SW 1271 (cell line): ENCODE measurements at places on chromosomes 6 and 20.
A peak's percentile ranks its signal among the peaks of the same experiment; 100 is the strongest.

DNA sequence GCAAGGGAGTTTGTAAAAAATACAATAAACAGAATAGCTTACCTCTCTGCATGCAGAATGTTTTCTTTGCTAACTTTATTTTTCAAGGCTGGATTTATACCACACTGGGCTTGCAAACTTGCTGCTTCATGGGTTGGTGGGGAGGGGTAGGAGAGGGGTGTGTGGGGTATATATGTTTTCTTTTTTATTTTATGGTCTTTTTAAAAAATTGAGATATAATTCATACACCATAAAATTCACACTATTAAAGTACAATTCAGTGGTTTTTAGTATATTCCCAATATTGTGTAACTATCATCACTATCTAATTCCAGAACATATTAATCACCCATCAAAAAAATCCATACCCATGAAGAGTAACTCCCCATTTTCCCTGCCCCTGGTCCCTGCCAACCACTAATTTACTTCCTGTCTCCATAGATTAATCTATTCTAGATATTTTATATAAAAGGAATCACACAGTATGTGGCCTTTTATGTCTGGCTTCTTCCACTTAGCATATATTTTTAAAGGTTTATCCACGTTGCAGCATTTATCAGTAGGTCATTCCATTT, 14.3 kb upstream of the TRPC4AP start:
- no peak for DNase-seq

DNA sequence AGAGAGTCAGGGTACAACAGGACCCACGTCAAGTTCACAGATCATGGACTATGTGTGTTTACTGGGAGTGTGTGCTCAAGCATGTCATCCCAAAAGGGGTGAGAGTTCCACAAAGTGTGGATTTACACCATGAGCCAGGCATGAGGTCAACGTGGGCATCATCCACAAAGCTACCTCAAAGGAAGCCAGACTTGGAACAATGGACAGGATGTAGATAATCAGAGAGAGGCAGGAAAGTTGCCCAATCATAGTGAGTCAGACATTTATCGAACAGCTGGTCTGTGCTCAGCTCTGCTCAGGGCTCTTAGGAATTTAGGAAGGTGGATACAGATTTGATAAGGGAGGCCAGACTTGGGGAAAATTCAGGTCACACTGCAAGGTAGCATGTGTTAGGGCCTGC, 317.2 kb upstream of the CDYL start:
- DNase-seq = peak; percentile 22

- no peak for DNase-seq
Measured at GRCh38 chr20:23157734-23158133, 71.6 kb upstream of the CD93 start.

GRCh38 chr20:54172856-54173652, 732 bp downstream of the CYP24A1 start:
- DNase-seq = no peak

DNA sequence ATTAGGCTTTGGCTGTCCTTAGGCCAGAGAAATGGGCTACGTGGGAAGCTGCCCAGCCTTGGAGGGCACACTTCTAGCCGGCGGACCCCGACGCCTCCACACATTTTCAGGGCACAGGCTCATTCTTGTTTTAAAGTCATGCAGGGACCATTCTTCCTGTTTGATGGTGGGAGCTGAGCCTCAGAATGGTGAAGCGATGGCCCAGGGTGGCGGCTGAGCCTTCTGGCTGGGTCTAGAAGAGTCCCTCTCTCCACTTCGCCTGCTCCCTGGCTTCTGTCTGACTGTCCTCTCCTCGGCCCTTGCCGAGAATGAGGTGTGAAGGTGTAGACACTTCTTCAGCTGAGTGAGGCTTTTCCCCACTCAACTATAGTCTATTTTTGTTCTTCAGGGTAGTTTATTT, 114.4 kb downstream of the SULF2 start:
- no peak for DNase-seq

- no peak for DNase-seq
Measured at GRCh38 chr20:39164642-39165041, 202.5 kb downstream of the DHX35 start.

GRCh38 chr6:167730441-167730840, 96.3 kb upstream of the AFDN start:
- no peak for DNase-seq

DNA sequence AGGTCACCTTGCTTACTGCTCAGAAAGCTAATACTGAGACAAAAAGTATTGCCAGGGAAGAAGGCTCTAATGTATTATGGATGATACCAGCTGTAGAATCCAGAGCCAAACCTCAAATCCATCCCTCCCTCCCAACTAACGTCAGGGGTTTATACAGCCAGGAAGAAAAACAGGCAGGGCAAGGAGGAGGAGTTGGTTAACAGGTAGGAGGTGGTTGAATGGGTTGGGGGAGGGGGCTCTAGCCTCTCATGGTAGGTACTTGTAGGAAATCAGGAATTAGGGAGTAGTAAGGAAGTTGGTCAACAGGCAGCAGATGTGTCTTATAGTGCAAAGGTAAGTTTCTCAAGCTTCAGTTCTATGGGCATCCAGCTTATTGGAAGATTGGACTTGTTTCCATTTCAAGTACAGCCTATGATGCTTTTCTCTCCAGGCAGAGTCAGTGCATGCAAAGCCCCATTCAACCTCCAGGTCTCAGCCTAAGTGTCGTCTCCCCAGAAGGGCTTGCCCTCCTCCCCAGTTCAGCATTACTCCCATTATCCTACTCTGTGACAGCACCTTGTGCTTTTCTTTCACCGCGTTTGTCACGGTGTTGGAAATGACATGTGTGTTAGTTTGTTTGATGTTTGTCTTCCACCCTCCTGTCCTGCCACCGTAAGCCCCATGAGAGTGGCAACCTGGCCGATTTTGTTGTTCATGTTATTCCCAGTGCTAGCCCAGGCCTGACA, 38.1 kb downstream of the PNLDC1 start:
- DNase-seq = no peak

GRCh38 chr6:33118525-33119123, 42.8 kb downstream of the HLA-DPB1 start:
- DNase-seq = peak; percentile 58

DNA sequence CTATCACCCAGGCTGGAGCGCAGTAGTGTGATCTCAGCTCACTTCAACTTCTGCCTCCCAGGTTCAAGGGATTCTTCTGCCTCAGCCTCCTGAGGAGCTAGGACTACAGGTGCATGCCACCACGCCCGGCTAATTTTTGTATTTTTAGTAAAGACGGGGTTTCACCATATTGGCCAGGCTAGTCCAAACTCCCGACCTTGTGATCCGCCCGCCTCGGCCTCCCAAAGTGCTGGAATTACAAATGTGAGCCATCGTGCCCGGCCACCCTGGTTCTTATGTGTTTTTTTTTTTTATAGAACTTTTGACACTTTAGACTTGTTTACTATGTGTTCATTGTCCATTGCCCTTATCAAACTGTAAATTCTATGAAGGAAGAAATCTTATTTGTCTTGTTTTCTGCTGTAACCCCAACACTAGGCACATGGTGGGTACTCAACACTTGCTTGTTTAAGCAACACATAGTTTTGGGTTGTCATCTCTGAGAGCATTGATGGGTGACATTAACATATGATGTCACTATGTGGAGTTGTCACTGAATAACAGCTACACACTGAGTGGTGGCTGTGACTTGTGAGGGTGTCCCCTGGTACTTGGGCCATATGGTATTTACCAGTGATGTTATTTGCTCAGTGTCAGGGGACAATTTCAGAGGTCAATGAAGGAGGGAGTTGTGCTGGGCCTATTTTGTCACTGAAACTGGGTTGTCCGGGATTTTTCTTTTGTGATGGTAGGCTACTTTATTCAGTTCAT, 1.5 kb upstream of the PXMP4 start:
- no peak for DNase-seq

GRCh38 chr6:7727946-7728854, 2.3 kb downstream of the BMP6 start:
- DNase-seq = peak; percentile 63

- DNase-seq = no peak
Measured at GRCh38 chr6:30071858-30072257, 3.7 kb downstream of the RNF39 start.

GRCh38 chr6:21767891-21768648, 174.5 kb downstream of the SOX4 start:
- DNase-seq = no peak

GRCh38 chr20:17825252-17825959, 125.6 kb downstream of the BANF2 start:
- DNase-seq = no peak

GRCh38 chr6:46645265-46645664, 7.4 kb downstream of the CYP39A1 start:
- no peak for DNase-seq

DNA sequence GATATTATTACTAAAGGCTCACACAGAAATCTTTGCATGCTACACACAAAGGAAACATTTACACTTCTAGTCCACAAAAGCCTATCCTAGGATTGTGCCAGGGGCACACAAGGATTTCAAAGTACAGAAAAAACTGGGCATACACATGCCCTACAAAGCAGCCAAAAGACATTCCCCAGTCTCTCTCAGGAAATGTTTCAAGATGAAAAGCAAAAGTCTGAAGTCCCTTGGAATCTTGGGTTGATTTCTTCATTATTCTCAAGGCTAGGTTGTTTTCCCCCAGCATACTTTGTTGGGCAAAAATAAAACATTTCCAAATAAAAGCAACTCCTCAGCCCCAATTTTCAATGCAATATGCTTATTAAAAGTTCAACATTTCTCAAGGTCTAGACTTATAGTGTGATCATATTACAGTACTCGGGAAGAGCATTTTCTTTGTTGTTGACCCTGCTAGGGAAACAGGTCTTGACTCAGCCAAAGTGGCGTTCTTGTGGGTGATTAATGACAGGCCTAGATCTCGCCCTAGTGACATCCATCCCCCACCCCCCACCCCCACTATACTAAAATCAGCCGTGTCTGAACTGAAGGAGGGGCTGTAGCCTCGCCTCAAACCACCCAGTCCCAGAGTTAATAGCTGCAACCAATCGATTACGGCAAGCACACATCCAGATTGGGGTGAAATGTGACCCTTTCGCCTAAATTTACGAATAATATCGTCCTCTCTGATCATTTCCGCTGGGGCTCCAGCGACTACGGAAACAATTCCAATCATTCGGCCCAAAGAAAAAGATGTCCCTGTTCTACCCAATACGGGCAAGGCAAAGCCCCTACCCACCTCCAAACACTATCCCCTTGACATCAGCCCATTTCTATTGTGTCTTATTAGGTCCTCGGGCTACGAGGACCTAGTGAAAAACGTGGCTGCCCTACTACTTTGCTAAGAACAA, 1.4 kb downstream of the AKIRIN2 start:
- DNase-seq = peak; percentile 67

GRCh38 chr6:125766641-125767040, 17.2 kb downstream of the HEY2 start:
- DNase-seq = no peak

DNA sequence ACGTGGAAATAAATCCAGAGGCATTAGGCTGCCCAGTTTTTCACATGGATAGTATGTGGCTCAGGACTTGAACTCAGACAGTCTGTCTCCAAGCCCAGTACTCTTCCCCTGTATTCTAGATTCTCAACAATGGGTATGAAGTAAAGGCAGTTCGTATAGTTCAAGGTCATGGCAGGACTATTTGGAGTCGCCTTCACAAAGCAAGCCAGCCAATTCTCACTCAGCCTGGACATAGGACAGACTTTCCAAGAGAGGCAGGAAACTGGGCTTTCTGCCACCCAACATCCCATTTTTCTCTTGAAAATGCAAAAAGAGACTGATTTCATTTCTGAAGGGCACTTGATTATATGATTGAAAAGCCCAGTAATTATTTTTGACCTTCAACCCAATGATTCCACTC, 111.0 kb downstream of the EDN1 start:
- no peak for DNase-seq

DNA sequence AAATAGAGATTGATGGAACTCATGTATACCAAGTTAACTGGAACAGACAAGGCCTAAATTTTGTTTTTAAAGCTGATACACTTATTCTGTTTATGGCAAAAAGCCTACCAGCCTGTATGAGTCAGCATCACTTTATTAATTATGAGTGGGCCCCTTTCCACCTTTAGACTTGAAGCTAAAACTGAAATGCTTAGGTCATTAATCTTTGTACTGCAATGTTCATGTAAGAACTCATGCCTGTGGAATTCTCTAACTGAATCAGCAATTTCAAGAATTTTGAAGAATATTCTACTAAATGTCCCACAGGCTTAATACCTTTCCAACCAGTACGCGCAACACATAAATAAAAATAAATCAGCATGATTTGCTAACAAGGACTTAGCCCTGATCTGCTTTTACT, 140.2 kb upstream of the PHACTR1 start:
- no peak for DNase-seq

DNA sequence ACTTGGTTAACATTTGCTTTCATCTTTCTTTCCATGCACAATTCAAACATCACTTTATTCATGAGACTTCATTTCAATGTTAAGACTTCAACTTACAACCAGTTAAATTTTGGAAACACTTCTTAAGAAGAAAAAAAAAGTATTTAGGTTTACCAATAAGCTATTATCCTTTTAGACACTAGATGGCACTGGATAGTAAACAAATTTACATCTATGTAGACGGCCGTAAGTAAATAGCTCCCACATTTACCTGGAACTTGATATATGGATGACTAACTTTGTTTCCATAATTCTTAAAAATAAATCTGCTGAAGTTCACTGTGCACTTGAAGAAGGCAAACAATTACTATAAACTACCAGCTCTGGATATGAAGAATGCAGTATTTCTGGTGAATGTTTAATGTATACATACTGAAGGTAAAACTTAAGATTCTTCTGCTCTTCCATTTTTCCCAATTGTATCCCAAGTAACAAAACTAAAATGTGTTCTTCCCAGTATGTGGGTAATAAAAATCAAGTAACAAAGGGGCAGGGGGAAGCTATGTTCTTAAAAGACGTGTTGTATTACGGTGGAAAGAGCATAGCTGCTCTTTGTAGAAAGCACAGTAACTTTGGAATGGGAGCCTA, 130.6 kb upstream of the C6orf118 start:
- DNase-seq = no peak

DNA sequence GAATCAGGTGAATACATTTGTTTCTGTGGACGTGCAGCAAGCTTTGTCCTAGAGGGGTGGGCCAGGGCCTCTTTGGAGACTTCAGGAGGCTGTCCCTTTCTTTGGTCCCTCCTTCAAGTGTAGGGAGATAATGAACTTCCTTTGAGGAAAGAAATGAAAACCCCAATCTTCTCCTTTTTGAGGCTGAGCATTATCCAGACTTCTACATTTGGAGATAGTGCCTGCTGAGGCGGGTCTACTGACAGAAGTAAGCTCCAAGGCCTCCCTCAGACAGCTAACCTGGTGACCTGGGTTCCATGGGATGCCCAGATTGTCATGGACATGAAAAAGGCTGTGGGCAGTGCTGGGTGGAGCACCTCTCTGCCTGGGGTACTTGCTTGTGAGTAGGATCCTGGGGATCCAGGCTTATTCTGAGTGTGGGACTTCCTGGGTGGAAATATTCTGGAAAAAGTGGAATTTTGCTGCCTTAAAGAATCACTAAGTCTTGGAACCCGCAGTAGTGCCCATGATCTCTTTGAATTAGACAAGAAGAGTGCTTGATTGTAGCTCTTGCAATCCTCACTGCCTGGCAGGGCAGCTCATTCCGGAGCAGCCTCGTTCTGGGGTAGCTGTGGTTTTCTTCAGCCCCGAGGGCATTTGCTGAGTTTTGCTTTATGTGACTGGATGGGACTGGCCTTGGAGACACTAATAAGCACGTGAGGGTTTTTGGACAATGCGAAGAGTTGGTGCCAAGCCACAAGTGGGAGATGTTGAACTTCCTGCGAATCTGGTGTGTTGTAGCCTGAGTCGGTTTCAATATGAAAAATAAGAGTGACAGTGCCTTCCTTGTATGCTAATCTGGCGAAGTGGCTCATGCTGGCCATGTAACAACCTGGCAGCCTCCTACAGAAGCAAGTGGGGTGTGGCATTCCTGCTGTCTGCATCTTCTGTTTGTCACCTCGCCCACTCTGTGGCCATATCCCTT, 28.1 kb downstream of the SNRNP48 start:
- DNase-seq = no peak

- peak; percentile 4 for DNase-seq
Measured at GRCh38 chr6:148840256-148840655, 93.4 kb downstream of the UST start.
